Pancreas (tissue), 10 donors: ENCODE measurements at places on chromosomes 2 and 18. TPM values are rescaled to one million over a fixed set of nuclear protein-coding genes. Genes with fewer than 3 reads are reported as not detected.

- DNase-seq, result no peak
These were observed 43.7 kb upstream of the SEMA4C start for GRCh38 chr2:96913398-96914202.

GRCh38 chr2:18976168-18976961 is 382.1 kb downstream of the OSR1 start:
- no peak for DNase-seq

DNA sequence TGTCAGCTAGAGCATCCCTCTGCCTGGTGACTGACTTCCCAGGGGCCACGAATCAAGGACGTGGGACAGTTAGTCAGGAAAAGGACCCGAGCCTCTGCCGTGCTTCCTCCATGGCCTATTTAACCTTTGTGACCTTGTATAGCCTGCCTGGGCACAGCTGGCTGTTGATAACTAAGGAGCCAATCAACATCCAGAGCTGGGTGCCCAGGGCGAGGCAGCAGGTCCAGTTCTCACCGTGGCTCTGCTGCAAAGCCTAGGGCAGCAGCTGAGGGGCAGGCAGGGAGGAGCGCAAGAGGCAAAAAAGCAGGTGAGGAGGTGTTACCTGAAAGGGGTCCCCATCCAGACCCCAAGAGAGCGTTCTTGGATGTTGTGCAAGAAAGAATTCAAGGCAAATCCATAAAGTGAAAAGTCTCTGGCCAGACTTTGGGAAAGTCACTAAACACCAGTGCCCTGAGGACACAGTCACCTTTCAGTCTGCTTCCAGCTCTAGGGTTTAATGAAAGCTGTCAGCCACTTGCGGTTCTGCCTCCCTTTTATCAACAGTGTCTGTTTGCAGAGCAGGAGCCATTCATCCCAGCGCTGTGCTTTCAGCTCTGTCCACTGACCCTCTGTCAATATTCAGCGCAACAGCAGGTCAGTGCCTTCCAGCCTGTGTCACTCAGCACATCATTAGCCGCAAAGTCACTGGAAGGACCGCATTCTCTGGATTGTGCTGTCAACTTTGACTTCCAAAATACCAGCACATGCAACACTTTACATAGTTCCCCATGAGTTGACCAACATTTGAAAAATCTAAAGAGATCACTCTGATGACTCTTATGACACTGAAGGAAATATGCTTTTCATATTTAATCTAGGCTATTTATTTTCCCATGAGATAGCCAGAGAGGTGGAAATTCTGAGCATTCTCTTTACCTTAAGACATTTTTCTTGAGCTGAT is 38.6 kb upstream of the ASAP2 start:
- DNase-seq, result no peak

GRCh38 chr2:181058378-181059269 is 78.2 kb downstream of the UBE2E3 start:
- no peak for DNase-seq

DNA sequence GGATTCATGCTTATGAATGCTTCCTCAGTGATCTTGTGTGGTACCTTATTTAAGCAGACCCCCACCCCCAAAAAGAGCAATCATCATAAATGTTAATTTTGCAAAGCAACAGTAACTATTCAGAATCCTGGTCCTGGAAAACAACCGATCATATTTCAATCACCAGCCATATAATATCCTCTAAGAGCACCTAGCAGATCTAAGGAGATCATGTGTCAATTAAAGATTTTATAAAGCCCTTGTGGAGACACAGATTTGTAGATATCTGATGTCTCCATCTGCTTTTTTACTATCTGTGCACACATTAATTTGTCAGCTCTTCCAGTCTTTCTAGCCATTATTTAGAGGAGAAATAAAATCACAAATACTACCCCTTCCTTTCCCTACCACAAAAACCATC is 423.7 kb downstream of the TGIF1 start:
- DNase-seq, result no peak

DNA sequence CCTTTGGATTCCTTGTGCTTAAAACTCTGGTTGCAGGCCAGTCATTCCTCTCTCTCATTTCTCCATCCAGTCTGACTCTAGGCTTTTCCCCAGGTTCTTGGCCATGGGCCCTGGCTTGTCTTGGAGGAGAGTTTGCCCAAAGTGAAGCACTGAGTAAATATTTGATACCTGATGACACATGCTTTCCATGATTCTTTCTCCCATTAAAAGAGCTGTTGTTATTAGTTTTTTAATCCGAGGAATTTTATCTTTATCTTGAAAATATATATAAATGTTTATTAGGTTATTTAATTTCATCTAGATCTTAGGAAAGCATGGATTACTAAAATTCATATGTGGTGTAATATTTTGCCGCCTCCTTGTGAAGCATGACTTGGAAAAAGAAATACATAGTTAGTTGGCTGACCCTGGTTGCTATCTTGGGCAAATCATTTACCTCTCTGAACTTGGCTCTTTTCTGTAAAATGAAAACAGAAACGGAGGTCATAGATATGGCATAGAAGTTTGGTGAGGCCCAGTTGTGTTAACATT is 650.1 kb downstream of the SLC4A3 start:
- peak; percentile 81 for DNase-seq

- no peak for DNase-seq
These were observed 86.6 kb upstream of the EPC2 start for GRCh38 chr2:148557844-148558436.

- no peak for DNase-seq
These were observed 26.5 kb upstream of the CXXC1 start for GRCh38 chr18:50313873-50314460.

GRCh38 chr2:149084924-149085795 is 46.7 kb downstream of the LYPD6B start:
- no peak for DNase-seq

ALPI gene
- not detected for total RNA-seq

MAP3K19 gene
- not detected for total RNA-seq
